ENCODE measurements at places on chromosomes 5 and 9.
A peak's percentile ranks its signal among the peaks of the same experiment; 100 is the strongest.

DNA sequence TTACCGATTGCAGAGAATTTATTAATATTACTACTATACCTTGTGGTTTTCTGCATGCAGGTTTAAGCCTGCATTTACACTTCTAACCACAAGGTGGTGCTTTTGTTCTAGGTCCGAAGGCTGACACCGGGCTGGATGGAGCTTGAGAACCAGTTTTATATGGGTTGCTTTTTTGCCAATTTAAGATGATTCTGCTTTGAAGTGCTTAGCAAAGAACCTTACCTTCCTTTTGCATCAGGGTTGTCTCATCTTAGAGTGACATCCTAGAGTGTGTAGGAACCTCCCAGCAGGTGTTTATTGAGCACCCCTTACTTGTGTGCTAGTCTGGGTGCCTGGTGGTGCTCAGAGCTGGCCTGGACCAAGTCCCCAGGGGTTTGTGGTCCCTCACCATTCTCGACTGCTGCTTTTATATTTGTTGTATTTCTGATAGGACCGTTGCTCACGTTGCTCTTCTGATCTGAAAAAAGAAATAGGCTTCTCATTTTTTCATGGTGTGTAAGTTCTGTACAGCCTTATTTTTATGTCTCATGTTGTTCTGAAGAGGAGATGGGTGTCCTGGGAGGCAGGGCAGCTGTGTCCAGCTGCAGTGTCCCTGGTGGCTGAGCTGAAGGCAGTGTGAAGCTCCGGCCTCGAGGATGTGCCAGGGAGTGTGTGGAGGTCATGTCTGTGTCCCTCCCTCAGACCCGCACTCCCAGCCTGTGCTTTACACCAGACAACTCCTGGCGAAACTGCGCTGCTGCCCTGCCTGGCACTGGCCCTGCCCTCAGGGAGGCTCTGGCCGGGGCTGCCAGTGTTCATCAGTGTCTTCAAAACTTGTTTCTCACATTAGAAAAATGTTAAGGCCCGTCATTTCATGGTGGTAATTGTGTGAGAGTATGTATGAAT is 54.3 kb downstream of the EHMT1 start:
- peak; percentile 21 for DNase-seq

- DNase-seq, result no peak
Observed at GRCh38 chr5:32475334-32476097, 31.0 kb upstream of the ZFR start.

- no peak for DNase-seq
Observed at GRCh38 chr5:44331471-44332050, 57.7 kb downstream of the FGF10 start.

DNA sequence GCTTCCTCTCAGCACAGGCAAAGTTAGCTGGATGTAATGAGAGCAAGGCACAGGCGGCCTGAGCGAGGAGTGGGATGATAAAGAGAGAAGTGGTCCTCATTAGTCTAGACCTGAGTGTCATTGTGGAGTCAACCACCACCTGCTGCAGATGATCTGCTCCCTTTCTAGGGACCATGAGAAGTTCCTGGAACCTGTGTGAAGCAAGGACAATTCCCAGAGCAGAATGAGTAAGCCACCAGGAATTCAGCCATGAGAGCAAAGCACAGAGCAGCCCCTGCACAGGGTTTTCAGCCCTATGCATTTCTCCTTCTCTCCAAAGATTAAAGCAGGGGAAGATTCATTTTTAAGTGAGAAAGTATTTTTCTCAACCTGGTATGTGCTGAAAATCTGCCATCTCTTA is 146.8 kb upstream of the SPEF2 start:
- DNase-seq, result no peak

- DNase-seq, result no peak
Observed at GRCh38 chr5:150781706-150782614, 3.4 kb downstream of the SMIM3 start.

- DNase-seq, result no peak
Observed at GRCh38 chr5:101991486-101991885, 304.6 kb downstream of the SLCO4C1 start.

GRCh38 chr5:117161718-117162335 is 587.2 kb upstream of the SEMA6A start:
- no peak for DNase-seq

- DNase-seq, result no peak
Observed at GRCh38 chr5:83889971-83890745, 169.5 kb upstream of the HAPLN1 start.

GRCh38 chr9:116589392-116590354 is 97.4 kb upstream of the TRIM32 start:
- peak; percentile 15 for DNase-seq

- no peak for DNase-seq
Observed at GRCh38 chr5:171595401-171595800, 176.0 kb downstream of the FGF18 start.

DNA sequence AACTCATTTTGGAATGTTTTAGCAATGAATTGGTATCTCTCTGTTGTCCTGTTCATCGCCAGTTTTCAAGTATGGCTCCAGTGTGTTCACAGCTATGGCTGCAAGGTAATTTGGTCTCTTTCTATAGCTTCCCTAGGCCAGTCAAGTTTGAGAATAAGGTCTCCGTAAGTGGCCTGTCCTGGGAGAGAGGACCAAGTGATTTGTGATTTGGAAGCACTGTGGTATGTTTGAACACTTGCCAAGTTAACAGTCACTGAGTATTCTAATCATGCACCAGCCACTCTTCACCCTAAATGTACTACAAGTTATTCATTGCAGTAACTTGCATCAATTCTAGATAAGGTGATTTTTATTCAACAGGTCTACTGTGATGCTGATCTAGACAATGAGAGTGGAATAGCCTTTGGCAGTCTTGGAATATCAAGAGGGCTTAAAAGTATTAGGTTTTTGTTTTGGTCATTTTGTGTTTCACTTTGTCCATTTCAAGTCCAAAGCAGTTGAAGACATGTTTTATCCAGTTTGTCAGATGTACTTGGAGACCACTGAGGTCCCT is 41.1 kb downstream of the G3BP1 start:
- no peak for DNase-seq

GRCh38 chr5:150615141-150615699 is 25.2 kb upstream of the SYNPO start:
- DNase-seq, result no peak

- no peak for DNase-seq
Observed at GRCh38 chr9:73073337-73074175, 78.1 kb upstream of the ANXA1 start.

DNA sequence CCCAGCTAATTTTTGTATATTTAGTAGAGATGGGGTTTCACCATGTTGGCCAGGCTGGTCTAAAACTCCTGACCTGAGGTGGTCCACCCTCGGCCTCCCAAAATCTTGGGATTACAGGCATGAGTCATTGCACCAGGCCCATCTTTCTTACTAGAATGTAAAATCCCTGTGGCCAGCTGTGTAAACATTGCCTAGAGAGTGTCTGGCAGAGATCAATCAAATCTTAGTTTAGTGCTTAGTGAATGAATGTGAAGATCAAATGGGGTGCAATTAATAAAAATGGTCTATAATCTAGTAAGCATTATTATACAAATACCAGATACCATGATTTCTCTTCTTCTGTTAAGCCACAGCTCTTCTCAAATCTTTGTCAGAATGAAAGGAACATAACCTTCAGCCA is 289.9 kb downstream of the KCTD16 start:
- no peak for DNase-seq

DNA sequence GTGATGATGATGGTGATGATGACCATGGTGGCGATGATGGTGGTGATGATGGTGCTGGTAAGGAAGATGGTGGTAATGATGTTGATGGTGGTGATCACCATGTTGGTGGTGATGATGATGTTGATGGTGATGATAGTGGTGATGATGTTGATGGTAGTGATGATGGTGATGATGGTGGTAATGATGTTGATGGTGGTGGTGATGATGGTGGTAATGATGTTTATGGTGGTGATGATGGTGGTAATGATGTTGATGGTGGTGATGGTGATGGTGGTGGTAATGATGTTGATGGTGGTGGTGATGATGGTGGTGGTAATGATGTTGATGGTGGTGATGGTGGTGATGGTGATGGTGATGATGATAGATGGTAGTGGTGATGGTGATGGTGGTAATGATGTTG is 20.7 kb upstream of the RXRA start:
- DNase-seq, result no peak

DNA sequence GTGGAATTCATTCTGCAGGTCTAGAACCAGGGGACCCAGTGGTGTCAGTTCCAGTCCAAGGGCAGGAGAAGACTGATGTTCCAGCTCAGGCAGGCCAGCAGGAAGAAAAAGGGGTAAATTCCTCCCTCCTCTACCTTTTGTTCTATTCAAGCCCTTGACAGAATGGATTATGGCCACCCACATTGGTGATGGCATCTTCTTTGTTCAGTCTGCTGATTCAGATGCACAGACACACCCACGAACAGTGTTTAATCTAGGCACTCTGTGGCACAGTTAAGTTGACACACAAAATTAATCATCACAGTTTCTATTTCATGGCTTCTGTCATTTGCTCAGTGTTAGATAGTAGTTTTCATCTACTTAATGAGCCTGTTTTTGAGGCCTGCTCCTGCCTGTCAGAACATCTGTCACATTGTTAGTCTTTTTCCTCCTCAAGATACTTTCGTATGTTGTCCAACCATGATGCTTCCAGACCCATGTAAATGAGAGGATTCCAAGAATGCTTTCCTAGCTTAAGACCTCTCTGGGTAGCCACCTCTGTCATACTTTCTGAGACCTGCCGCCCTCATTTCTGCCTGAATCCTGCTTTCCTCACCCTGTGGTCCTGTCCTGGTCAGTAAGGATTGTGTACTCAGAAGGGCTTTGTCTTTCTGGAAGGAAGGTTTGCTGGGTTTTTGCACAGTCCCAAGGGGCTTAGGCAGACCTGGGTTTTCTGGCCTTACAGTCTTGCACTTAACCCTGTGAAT is 72.5 kb downstream of the SPIN1 start:
- DNase-seq, result no peak

GRCh38 chr5:126471875-126472537 is 48.8 kb downstream of the GRAMD2B start:
- DNase-seq, result no peak

DNA sequence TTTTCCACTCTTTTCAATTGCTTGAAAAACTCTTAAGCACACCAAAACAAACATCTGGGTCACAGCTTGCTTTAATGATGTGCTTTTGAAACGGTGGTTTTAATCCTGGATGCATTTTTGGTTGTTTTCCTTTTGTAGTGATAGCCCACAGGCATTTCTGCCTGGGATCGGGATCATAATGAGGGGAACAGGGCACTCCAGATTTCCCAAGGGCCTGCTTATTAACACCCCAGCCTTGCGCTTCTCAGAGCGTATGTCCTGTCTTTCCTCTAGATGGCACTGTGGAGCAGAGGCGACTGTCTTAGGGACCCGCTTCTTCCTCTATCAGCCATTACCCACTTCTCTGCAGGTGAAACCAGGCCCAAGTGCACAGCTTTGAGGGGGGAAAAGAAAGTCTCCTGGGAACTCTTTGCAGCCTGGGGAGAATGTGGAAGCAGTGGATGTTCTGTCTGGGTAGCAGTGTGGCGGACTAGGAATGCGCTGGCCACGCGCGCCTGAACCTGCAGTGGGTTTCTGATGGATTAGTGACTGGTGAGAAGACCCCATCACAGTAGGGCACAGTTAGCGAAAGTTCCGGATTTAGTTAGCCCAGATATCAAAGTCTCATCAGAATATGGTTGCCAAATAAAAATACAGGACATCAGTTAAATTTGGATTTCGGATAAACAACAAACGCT is 190.1 kb downstream of the GNA14 start:
- DNase-seq, result peak; percentile 30

DNA sequence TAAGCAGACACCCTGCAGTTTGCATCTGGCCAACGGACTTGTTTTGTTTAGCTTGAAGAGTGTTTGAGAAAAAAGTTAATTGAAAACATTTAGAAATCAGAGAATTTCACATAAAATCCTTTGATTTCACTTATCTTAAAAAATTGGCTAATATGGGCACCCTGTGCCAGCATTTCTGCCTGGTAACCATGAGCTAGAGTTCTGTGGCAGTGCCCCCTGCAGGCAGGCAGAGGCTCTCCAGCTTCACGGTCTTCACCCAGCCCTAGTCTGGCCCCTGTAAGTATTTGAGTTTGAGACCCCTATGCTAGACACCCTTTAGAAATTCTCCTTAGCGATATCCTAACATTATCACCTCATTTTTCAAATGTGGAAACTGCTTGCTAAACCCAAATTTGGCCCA is 18.8 kb upstream of the FANCC start:
- DNase-seq, result no peak

DNA sequence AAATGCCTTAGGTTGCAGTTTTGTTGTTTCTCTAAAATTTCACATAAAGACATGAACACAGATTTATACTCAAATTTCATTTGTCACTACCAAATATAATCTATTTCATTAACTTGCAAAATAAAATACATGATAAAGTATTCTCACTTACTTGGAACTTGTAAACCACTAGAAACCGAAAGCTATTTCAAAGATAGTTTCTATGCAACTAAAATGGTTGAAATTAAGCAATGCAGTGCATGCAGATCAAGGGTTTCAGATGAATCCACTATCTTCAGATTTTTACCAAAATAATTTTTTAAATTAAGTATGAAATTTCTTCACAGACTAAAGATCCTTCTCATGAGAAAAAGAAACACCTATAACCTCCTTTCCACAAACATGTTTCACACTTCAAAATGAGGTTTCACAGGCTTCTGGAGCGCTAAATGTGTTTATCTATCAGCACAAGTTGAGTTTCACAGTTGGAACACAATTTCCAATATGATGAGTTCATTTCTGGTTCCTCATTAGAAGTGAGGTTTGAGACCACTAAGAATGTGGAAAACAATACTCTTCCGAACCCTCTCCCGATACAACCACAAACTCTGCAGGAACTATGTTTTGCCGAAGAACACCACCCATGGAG is 63.9 kb downstream of the EPB41L4A start:
- no peak for DNase-seq

DNA sequence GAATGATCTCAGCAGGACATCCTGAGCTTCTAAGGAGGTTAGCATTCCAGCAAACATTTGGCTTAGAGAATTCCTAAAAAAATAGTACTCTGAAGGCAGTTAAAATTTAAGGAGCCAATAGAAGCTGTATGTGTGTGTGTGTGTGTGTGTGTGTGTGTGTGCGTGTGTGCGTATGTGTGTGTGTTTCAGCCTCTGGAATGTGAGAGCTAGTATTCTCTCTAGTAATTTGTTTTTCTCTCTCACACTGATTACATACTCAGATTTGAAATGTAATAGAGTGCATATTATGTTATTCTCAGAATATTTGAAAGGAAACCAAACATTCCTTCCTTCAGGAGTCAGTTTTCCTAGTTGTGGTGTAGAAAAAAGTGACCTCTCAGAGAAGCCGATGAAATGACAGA is 279.6 kb downstream of the TMEM38B start:
- DNase-seq, result no peak

DNA sequence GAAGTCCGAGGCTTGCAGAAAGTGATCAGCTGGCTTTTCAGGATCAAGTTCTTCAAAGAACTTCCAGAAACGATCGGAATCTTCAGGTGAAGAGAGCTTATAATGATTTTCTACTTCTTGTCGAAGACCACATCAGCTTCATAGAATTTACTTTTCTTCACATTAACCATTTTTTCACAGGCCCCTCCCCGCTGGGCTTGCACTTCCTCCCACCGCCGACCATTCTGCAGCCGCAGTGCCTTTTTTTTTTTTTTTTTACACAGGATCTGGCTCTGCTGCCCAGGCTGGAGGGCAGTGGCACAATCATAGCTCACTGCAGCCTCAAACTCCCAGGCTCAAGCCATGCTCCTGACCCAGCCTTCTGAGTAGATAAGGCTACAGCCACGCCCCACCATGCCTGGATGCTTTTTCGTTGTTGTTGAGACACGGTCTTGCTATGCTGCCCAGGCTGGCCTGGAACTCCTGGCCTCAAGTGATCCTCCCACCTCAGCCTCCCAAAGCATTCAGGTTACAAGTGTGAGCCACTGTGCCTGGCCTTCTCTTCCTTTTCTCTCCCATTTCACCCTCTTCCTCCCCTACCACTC is 15.3 kb upstream of the RNF130 start:
- DNase-seq, result no peak

Data from stimulated activated CD4-positive, alpha-beta T cell treated with anti-CD3 and anti-CD28 coated beads, Interleukin-15, amount 100 ng/mL, for 48 hours (primary cell).